Stimulated activated CD8-positive, alpha-beta memory T cell treated with anti-CD3 and anti-CD28 coated beads, Interleukin-15, amount 100 ng/mL, for 1 hour (primary cell): ENCODE measurements at places on chromosomes 16 and 17.

DNA sequence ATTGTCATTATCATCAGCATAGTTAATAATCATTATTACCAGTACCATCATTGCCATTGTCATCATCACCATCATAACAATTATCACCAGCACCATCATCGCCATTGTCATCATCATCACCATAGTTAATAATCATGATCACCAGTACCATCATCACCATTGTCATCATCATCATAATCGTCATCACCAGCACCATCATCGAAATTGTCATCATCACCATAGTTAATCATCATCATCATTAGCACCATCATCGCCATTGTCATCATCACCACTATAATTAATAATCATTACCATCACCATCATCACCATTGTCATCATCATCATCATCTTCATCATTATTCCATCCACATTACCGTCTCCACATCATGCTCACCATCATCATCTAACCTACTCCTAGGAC, 13.5 kb downstream of the PDILT start:
- DNase-seq = no peak

GRCh38 chr16:86809458-86809955, 231.2 kb downstream of the FOXL1 start:
- DNase-seq = no peak

- DNase-seq = no peak
These were observed 5.6 kb downstream of the STX4 start for GRCh38 chr16:31038993-31039392.

DNA sequence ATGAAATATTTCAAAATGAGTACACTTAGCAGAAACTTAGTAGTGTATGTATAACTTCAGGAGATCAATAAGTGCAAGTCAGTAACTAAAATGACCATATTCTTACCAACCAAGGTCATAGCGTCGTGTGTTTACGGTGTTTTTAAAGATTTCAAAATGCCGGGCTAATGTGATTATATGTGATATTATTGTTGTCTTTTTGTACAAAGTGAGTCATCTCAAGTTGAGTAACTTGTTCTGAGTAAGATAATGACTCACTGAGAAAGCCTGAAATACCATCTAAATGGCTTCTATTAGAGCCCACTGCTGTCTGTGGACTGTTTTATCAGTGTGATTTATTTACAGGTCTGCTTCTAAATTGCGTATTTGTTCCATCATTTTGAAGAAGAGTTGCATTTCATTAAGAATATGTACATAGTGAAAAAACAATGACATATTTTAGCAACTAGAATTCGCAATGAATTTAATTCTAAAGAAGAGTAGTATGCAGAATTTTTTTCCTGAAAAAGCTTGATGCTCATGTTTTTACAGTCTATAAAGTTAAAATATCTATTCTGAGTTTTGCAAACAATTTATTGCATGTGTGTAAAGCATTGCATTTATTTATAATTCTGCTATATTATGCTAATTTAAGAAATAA, 12.7 kb downstream of the KRT12 start:
- DNase-seq = no peak

DNA sequence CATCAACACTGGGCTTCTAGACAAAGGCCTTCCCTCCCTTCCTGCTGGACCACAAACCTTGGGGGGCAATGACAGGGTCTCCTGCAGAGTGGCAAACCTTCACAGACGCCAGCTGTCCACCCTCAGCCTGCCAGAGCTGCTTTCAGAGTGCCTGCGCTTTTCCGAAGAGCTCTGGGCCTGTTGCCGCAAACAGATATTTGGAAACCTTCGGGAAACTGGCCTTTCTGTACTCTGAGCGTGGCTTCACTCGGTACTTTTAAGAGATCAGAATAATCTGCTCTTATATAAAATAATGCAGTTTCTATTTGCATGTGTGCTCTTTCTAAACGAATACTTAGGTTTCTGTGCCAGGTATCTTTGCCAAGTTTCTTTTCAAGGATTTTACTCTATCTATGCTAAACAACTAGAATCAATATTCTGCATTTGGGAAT, 152.1 kb upstream of the CHMP6 start:
- DNase-seq = no peak

DNA sequence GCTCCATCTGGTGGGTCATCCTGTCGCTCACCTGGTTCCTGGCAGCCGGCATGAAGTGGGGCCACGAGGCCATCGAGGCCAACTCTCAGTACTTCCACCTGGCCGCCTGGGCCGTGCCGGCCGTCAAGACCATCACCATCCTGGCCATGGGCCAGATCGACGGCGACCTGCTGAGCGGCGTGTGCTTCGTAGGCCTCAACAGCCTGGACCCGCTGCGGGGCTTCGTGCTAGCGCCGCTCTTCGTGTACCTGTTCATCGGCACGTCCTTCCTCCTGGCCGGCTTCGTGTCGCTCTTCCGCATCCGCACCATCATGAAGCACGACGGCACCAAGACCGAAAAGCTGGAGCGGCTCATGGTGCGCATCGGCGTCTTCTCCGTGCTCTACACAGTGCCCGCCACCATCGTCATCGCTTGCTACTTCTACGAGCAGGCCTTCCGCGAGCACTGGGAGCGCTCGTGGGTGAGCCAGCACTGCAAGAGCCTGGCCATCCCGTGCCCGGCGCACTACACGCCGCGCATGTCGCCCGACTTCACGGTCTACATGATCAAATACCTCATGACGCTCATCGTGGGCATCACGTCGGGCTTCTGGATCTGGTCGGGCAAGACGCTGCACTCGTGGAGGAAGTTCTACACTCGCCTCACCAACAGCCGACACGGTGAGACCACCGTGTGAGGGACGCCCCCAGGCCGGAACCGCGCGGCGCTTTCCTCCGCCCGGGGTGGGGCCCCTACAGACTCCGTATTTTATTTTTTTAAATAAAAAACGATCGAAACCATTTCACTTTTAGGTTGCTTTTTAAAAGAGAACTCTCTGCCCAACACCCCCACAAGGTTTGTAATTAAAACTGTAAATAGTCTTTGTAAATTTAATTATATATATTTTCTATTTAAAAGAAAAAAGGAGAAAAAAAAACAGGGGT, 1.7 kb downstream of the FZD2 start:
- no peak for DNase-seq
